ENCODE measurements at places on chromosomes 5 and 9.

DNA sequence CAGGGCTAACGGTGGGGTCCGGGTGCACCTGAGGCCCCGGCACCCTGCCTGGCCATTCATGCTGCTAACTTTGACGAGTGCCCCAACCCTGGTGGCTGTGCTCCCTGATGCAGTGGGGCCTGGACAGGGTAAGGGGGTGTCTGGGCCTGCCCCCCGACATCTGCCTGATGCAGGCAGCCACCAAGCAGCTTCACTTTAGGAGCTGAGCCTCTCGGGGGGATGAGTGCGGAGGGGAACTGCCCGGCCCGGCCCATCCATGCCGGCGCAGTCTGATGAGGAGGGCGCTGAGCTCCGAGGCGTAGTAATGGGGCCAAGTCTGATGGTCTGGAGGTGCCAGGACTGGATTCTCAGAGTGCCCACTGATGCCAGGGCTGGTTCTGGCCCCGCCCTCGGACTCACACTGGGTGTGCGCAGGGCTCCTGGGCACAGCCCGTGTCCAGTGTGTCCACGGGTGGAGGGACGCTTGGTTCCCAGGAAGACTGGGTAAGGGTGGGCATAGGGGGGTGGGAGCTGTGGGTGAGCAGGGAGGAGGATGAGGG lies 16.5 kb downstream of the DNLZ start:
- DNase-seq, result no peak

DNA sequence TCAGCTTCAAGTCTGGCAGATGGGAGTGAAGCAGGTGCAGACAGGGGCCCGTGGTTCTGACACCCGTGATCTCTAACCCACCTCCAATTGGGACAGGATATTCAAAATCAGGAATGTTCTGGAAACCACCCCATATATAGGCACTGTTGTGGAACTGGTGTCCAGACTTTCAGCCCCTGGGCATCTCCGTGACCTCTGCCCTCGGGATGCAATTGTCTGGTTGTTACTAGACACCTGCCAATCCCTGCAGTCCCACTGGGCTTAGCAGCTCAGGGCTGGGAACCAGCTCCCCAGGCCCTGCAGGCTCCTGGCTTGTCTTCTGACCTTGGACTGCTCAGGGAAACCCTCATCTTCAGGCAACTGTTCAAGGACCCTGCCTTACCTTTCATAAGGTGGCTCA lies 38.8 kb downstream of the NTNG2 start:
- no peak for DNase-seq

- no peak for DNase-seq
These were observed 346.3 kb downstream of the TMEM167A start for GRCh38 chr5:82730913-82731312.

DNA sequence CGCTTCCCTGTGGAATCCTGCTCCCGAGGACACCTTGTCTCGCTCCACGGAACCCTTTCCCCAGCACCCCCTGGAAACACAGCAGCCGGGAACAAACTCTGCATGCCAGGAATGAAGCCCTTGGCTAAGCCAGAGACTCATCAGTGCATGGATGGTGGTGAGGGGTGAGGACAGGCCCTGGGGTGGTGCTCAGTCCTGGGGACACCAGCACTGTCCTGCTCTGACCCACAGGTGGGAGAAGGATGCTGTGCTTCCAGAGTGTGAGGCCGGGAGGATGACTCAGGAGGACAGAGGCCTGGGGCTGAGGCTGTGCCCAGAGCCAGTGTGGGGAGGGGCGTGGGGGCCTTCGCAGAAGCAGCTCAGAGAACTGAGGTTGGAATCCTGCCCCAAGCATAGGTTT lies 11.2 kb upstream of the EGR1 start:
- DNase-seq, result no peak

GRCh38 chr5:67234671-67235176 lies 38.1 kb upstream of the CD180 start:
- no peak for DNase-seq

DNA sequence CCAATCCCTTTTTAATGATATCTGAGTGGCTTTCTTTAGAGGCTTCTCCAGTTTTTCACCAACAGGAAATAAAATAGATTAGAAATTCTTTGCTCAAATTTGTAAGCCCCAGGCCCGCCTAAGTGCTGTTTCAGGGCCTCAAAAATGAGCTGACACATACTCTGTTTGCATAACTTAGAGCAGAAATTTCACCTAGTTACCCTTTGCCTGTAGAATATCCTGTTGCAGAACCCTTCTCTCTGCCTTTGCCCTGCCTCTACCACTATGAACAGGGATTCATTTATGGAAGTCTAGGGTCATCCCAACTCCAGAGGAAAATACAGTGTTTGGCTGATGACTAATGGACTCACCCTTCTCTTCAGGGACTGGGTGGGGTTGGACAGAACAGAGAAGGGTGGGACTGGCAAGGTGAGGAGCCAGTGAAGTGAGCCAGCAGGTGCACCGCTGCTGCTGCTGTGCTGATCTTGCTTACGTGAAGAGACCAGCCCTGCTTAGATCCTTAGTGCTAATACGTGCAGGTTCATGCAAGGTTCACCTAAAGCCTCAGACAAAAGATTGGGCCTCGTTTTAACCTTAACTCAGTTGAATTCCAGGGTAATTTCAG lies 22.8 kb downstream of the OSTF1 start:
- no peak for DNase-seq

- no peak for DNase-seq
These were observed 100.7 kb upstream of the MVB12B start for GRCh38 chr9:126225611-126226609.

DNA sequence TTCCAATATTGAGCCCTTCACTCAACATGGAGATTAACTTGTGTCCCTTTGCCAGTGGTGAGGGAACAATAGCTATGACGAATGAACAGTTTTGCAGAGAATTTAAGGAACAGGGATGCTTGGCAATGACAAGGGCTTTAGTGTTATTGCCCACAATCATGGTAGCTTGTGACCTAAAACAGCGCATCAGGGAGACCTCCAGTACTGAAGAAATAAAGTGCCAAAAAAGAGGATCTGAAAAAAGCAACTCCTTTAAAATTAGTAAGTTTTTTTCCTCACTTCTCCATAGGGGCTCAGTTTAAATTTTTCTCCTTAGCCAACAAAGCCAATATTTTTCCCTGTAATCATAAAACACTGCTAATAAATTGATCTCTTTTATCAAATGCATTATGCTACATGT lies 41.8 kb upstream of the PAM start:
- no peak for DNase-seq

DNA sequence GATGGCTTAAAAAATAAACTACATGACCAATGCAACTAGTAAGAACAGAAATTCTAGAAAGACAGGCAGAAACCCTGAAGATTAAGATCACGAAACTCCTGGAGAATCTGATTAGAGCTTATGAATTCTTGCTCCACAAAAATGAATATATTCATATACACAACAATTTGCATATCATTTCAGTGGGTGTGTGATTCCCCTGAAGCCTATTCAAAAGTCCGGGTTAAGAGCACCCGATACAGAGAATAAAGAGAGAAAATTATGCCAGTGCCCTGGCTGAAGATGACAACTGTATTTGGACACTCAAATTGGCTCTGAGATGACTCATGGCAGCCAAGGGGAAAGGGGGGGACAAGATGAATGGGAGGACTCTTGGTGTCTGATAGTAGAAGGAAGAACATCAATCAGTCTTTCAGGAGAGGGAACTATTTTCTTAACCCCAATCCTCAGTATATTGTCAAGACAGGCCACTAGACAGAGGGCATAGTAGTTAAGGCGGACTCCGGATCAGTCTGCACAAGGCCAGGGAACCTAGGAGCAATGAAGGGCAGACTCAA lies 6.0 kb downstream of the TMOD1 start:
- no peak for DNase-seq
